ENCODE measurements at places on chromosomes 11 and 22.
A peak's percentile ranks its signal among the peaks of the same experiment; 100 is the strongest.

DNA sequence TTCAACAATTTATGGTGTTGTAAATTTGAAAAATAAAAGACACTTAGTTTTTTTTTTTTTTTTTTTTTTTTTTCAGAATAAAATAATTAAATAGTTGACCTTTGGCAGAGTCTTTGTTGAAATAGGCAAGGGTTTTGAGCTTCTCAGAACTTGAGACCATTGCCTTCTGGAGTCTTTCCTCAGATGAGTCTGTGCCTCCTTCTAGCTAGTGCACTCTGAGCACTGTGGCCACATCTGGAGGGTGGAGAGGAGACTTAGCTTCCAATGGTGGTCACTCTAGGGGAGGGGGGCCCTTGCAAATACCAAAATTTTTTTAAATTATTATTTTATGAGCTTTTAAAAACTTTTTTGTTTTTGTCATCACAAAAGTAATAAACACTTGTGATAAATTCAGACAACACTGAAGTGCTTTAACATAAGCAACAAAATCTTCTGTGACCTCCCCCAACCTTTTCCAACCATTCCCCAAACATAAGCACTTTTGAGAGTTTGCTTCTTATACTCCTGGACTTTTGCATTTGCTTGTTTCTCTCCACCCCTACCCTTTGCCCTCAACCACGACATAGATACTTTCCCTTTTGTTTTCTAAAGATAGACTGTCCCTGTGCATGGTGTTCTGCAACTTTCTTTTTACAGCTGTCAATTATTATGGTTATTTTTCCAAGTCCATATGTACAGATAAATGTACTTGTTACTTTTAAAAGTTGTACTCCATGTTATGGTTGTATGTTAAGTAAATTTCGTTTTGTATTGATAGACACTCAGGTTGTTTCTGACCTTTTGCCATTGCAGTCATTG is 41.1 kb downstream of the BMAL1 start:
- DNase-seq, result no peak

DNA sequence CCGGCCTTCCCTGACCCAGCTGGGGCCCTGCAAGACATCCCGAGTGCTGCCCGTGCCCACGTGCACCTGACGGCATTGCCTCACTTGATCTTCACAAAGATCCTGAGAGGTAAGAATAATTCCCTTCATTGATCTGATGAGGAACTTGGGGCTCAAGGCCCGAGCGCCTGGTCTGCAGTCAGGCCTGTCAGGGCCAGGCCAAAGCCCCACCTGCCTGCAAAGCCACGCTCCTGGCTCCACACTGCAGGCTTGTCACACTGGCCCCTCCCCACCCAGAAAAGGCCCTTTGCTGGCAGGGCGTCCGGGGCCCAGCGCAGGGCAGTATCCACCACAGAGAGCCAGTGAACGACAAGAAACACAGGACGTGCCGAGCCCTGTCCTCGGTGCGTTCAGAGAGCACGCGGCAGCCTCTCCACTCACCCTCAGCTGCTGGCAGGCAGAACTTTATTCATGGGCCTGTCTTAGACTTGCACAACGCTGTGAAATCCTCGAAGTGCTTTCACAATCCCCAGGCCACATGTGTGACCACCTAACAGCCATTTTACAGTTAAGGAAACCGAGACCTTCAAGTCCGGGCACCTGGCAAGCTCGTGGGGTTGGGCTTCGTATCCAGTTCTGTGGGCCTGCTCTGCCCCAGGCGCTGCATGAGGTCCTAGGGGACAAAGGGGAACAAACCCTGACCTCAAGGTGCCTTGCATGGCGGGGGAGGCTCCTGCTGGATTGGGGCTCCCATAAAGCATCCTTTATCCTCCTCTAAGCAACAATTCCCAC is 14.8 kb downstream of the KIAA0930 start:
- DNase-seq, result no peak

DNA sequence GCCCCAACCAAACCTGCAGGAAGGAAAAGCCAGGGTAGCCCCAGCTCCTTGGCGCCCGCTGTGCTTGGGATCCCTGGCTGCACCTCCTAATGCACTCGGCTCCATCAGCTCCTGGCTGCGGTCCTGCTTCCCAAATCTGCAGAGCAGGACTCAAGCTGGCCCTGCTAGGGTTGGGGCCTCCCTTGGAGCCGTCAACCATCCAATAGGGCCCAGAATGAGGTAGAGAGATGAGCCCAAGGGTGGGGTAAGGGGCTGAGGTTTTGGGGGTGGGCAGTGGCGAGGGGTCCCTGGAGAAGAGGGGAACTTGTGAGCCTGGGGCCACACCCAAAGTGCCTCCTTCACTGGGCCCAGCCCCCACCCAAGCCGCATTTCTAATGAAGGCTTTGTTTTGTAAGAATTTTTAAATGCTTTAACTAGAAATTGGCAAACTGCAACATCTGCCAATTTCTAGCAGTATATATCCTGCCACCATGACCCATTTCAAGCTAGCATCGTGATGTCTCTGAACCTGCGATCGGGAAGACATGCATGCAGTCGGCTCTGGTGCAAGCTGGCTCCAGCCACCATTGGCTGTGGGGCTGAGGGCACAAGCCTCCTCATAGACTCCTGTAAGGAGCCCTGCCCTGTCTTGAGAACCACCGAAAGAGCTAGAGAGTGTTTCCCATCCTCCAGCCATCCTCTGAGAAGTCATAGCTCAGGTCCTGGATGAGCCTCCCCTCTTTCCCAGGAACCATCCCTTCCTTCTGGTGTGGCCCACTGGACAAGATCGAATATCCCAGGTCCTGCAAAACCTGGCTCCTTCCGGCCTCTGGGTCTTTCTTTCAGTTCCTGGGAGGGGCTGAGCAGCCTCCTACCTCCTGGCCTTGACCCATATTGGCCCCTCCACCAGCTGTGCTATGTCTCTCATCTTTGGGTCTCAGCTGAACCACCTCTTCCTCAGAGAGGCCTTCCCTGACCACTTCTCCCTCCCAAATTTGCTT is 15.5 kb downstream of the C1QTNF6 start:
- no peak for DNase-seq

DNA sequence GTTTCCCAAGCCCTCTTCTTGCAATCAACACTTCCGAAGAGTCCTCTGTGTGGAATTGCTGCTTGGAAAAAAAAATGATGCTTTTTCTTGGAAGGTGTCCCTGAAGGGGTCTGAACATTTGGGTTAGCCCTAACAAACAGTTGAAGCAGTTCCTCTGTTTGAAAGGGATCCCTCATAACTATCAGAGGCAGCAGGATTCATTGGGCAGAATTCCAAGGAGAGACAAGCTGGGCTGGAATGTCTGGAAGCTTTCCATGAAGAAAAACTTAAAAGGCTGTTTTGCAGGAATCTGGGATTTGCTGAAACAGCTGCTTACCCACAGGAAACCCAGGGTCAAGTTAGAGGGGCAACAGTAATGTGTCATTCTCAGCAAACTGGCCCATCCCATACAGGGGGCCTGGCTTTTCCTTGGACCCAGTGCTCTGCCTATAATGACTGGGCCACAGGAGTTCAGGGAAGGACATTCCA is 3.1 kb downstream of the CSNK2A3 start:
- no peak for DNase-seq

DNA sequence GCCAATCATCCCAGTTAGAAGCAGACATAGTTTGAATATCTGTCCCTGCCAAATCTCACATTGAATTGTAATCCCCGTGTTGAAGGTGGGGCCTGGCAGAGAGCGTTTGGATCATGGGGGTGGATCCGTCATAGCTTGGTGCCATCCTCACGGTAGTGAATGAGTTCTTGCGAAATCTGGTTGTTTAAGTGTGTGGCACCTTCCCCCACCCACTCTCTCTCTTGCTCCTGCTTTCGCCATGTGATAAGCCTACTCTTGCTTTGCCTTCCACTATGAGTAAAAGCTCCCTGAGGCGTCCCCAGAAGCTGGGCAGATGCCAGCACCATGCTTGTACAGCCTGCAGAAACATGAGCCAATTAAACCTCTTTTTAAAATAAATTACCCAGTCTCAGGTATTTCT is 5.0 kb upstream of the CCDC81 start:
- DNase-seq, result no peak

GRCh38 chr11:27294654-27295053 is 68.4 kb downstream of the CCDC34 start:
- no peak for DNase-seq

GRCh38 chr11:69860244-69860643 is 41.0 kb upstream of the FGF3 start:
- no peak for DNase-seq

DNA sequence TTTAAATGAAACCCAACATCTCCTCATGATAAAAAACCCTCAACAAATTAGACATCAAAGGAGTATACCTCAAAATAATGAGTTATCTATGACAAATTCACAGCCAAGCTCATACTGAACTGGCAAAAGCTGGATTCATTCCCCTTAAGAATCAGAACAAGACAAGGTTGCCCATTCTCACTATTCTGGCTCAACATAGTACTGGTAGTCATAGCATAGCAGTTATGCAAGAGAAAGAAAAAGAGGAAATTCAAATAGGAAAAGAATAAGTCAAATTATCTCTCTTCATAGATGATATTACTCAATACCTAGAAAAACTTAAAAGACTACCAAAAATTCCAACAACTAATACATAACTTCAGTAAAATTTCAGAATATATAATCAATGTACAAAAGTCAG is 29.4 kb upstream of the XKR3 start:
- DNase-seq, result no peak

GRCh38 chr22:50269573-50269969 is 609 bp downstream of the MAPK11 start:
- DNase-seq, result peak; percentile 20

- no peak for DNase-seq
Observed at GRCh38 chr11:3916962-3917361, 61.5 kb downstream of the STIM1 start.

- DNase-seq, result no peak
Observed at GRCh38 chr11:81700076-81700475, 1033.6 kb downstream of the FAM181B start.

DNA sequence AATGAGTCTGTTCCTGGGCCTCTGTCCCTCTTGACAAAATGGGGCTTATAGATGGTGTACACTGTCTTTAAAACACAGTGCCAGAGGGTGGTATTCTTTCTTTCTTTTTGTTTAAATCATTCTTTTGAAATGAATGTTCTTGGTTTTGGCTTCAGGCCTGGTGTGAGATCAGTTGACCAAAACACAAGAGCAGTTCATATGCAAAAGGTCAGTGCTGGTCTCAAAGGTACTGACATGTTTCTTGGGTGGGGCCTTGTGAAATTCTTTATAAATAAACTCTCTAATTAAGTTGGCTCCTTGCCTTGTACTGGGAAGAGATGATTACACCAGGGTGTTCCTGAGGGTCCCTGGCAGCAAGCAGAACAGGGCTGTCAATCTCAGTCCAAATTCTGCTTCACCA is 110.0 kb downstream of the FBXO7 start:
- no peak for DNase-seq

DNA sequence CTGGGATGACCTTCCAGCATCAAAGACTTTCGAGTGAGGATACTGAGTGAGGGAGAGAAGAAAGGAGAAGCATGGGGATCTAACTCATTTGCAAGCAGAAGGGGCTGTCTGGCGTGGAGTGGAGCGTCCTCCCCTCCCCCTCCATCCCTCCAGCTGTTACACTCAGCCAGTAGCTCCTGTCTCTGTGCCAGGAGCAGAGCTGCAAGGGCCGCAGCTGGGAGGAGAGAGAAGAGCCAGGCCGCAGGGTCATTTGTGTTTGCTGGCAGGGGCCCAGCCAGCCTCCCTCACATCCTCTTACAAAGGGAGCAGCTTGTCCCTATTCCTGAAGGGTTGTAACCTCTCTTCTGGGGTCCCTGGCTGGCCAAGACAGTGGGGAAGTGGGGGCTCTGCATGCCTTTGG is 57.9 kb downstream of the NECTIN1 start:
- DNase-seq, result no peak

- peak; percentile 49 for DNase-seq
Observed at GRCh38 chr11:19660076-19660475, 52.6 kb upstream of the NAV2 start.

DNA sequence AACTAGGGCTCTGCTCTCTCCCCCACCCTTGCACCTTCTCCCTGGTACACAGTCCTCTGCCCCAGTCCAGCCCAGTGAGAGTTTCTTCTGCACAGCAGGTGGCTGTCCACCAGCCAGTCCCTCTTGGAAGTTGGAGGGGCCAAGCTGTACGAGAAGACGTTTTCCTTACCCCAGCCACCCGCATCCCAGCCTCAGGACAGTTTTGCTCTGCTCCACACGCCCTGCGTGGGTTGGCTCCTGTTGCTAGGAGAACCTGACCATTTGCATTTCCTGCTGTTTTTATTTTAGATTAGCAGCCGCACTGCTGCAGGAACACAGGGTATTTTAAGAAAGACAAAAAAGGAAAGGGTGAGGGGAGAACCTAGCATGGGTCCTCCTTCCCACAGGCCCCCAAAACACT is 17.6 kb upstream of the NRGN start:
- peak; percentile 2 for DNase-seq
